Stimulated activated CD8-positive, alpha-beta memory T cell treated with anti-CD3 and anti-CD28 coated beads, Interleukin-7, amount 100 ng/mL, for 48 hours (primary cell): ENCODE measurements at places on chromosomes 3 and 15.

GRCh38 chr3:182621435-182622240 is 171.7 kb upstream of the ATP11B start:
- DNase-seq = no peak

DNA sequence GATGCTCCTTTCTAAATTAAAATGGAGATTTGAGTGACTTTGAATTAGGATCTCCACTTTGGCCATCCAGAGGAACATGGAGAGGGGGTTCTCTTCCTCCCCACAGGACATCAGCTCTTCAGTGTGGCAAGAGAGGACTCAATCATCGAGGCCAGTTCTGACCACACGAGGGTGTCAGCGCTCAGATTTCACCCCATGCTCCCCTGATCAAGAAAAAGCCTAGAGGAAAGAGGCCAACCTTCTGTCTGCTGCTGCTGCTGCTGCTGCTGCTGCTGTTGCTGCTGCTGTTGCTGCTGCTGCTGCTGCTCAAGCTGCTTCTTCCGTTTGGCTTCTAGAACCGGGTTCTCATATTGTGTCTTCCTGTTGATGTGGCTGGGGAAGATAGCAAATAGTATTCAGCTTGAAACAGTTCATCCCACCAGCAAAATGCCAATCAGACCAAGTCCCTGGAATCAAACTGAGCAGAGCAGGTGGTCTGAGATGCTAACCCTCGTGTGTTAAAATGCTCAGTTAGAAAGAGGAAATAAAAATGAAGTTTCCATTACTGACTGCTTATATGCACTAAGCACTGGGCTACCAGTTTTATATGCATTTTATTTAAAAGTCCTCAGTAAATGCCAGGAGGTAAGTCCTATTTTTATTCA is 599.0 kb downstream of the MAGI1 start:
- no peak for DNase-seq

DNA sequence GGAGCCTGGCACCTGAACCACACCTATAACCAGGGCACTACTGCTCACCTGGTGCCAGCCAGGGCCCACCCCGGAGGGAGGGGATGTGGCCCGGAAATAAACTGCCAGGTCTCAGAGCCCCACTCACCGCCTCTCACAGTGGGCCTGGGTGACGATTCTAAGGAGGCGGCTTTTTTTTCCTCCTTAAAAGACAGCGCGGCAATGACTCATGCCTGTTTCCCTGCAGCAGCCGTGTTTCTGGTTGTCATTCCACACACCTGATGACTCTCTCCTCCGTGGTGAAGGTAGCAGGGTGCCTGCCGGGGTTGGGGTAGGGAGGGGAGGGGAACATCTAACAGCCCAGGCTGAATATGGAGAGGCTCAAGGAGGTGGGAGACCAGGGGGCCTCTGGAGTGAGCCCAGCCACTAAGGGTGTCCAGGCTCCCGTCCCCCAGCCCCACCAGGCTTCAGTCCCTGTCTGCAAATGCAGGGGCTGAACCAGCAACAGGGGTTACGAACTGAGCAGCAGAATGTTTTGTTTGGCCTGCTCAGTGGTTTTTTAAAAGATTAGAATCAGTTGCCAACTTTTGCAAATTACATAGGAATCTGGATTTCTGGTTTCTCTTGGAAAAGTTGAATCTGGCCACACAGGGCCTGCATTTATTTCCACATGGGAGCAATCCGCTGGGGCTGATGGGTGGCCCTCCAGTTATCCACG is 127.3 kb upstream of the LINGO1 start:
- DNase-seq = no peak

DNA sequence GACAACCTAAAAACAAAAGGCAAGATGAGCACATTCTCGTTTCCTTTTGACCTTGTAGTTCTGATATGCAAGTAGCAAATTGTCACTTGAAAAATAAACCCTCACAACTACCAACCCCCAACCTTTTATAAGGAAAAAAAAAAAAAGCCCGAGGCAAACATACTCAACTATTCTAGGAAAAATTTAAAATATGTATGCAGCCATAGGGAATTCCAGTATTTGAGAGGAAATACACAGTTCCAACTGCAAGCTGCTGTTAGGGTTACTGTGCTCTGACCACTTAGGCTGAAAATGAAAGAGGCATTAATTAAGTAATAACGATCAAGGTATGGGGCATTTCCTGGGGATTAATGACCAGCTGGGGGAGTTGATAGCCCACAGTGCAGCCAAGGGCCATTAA is 281.9 kb upstream of the DPH6 start:
- no peak for DNase-seq

- DNase-seq = no peak
These were observed 47.0 kb upstream of the HERC1 start for GRCh38 chr15:63880744-63881143.

- DNase-seq = no peak
These were observed 71.3 kb upstream of the SLCO3A1 start for GRCh38 chr15:91782221-91782620.

DNA sequence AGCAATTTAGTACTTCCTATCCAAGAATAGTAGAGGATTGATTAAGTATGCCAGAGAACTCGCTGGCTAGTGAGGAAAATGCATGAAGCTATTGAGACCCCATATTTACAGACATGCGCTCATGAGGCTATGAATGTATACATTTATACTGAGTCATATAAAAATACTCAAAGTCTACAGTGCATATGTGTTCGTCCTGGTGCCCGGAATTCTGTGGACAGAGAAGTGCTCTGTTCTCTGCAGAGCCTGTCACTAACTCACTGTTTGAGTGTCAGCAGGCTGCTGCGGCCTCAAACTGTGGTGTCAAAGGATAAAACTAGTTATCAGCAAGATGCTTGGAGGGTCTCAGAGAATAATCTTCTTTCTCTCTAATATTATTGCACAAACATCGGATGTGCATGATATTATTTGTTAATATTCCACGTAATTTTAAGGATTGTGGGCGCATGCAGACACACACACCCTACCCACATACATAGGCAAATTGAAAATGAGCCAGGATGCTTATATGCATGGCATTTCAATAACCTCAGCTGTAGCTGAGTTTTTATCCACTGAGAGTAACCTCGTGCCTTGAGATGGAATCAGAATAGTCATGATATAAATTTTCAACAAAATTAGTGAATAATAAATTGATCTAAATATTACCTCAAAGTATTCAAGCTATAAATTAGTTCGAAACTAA is 50.0 kb upstream of the TSC22D2 start:
- DNase-seq = no peak

DNA sequence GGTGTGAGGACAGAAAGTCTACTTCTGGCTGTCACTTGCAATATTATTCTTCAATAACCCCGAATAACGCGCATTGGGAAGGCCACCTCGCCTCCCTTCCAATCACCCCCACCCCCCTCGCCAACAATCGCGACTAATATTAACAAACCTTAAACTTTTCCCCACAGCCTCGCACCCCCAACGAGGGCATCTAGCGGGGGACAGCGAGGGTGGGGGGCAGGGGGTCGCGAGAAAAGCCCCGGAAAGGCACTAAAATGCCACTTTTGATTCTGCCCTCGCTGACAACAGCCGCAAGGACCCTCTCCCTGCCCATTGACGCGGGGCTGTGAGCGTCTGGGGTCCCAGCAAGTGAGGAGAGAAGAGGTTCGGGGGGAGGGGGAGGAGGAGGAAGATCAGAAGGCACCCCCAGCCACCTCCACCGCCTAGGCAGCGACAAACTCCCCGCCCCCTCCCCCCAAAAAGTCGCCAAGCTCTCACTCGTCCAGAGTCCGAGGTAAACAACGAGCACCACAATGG is 868 bp downstream of the SATB1 start:
- no peak for DNase-seq

GRCh38 chr15:78358102-78358870 is 18.1 kb downstream of the CRABP1 start:
- no peak for DNase-seq

DNA sequence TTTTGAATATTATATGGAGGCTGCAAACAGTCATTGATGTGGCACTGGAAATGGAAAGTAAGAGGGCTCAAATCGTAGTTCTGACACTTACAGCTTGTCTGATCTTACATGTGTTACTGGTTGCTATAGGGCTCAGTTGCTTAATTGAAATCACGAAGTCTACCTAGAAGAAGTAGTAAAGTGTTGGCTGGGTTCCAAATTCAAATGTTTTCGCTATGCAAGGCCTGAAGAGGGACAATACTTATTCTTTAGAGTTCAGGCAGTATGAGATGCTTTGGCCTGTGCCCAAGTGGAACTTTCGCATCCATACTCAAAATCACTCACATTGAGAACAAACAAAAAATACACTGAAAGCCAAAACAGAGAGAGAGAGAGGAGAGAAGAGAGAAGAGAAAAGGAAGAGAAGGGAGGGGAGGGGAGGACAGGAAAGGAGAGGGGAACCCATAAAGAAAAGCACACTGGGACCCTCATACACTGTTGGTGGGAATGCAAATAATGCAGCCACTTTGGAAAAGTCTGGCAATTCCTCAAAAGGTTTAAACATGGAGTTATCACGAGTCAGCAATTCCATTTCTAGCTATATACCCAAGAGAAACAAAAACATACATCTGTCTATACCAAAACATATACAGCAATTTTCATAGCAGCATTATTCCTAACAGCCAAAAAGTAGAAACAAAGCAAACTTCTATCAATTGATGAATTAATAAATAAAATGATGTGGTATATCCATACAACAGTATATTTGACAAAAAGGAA is 2.9 kb upstream of the FXR1 start:
- no peak for DNase-seq

- DNase-seq = no peak
These were observed 26.1 kb upstream of the SFMBT1 start for GRCh38 chr3:53071882-53072431.

- no peak for DNase-seq
These were observed 1.6 kb upstream of the KLF13 start for GRCh38 chr15:31324806-31325594.
